Foreskin keratinocyte (primary cell): ENCODE measurements at places on chromosomes 13 and 19. TPM values are rescaled to one million over a fixed set of nuclear protein-coding genes. Genes with fewer than 3 reads are reported as not detected.

PLPP2 gene
- total RNA-seq = 12.5 and 13.8 TPM in 2 replicates

PDCD2L gene
- 21.2 and 23.8 TPM in 2 replicates for total RNA-seq

GRWD1 gene
- 54.9 and 59.6 TPM in 2 replicates for total RNA-seq

VAV1 gene
- total RNA-seq = 0.14 and 0.34 TPM in 2 replicates

NANOS2 gene
- total RNA-seq = not detected in 2 replicates

CEACAM8 gene
- total RNA-seq = not detected in 2 replicates

IGFL2 gene
- 0.39 and 0.65 TPM in 2 replicates for total RNA-seq
